HCT116 (cell line): ENCODE measurements at places on chromosomes 2 and 18. TPM values are rescaled to one million over a fixed set of nuclear protein-coding genes. Genes with fewer than 3 reads are reported as not detected.
A peak's percentile ranks its signal among the peaks of the same experiment; 100 is the strongest.

Gene PPIG
- total RNA-seq = 55.3 TPM

Gene ODC1
- 231 TPM for total RNA-seq

- no peak overlapping the region for H3K27ac ChIP-seq
- no peak for DNase-seq
- no peaks in the 10 kb centered on the region for H3K36me3 ChIP-seq
- H3K27me3 ChIP-seq = peaks cover 46% of the 10 kb centered on the region
Measured at GRCh38 chr2:127407661-127408003, 10.6 kb upstream of the PROC start.

DNA sequence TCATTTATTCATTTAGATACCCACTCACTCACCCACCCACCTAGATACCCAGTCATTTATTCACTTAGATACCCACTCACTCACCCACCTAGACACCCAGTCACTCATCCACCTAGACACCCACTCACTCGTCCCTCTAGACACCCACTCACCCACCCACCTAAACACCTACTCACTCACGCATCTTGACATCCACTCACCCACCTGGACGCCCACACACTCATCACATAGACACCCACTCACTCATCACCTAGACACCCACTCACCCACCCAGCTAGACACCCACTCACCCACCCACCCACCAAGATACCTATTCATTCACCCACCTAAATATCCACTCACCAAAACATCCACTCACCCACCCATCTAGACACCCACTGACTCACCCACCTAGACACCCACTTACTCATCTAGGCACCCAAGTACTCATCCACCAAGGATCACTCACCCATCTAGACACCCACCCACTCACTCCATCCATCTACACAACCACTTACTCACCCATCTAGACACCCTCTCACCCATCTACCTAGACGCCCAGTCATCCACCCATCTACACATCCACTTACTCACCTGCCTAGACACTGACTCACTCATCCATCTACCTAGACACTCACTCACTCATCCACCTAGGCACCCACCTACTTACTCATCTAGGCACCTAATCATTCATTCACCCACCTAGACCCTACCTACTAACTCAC is 723.7 kb upstream of the RAB6C start:
- no peaks in the 10 kb centered on the region for H3K27me3 ChIP-seq
- H3K36me3 ChIP-seq = no peaks in the 10 kb centered on the region
- H3K4me3 ChIP-seq = no peak overlapping the region
- no peak overlapping the region for H3K27ac ChIP-seq

- no peaks in the 10 kb centered on the region for H3K36me3 ChIP-seq
- no peaks in the 10 kb centered on the region for H3K4me1 ChIP-seq
- no peak overlapping the region for H3K4me3 ChIP-seq
- DNase-seq = no peak
Measured at GRCh38 chr2:175236930-175237329, 55.4 kb upstream of the ATP5MC3 start.

Gene MBOAT2
- total RNA-seq = 16.8 TPM

DNA sequence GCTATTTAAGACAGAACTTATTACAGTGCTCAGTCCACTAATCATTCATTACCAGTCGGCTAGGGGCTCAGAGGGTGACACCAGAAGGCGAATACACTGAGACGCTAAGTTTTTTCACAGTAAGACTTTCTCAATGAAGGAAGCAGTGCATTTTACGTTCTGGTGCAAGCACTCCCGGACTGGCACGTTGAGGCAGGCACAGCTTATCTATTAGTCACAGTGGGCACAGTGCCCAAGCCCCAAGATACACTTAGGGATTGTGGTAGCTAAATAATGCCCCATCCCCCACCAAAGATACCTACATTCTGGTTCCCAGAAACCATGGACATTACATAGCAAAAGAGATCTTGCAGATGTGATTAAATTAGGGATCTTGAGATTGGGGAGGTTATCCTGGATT is 32.6 kb upstream of the BCL11A start:
- H3K27ac ChIP-seq = no peak overlapping the region
- H3K27me3 ChIP-seq = peaks cover 3% of the 10 kb centered on the region; the same call in 1 of the 2 replicates
- H3K4me3 ChIP-seq = no peak overlapping the region

DNA sequence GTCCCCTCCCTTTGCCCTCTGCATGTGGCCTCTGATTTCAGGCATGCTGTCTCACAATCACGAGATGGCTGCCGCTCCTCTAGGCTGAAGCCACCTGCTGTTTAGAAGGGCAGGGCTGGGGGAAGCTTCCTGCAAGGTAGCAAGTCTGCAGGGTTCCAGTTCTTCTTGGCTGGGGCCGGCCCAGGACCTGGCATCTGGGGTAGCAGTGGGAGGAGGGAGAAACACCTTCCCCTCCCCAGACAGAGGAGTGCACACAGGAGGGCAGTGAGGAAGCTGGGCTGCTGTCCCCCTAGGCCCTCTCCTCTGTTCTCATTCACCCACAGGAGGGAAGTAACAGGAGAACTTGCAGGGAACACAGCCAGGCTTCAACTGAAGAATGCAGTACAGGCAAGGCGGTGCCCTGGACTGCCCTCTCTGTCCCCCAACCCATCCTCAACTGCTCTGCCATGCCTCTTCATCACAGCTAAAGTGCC is 345.9 kb upstream of the HS6ST1 start:
- H3K36me3 ChIP-seq = no peaks in the 10 kb centered on the region
- DNase-seq = no peak
- H3K4me3 ChIP-seq = no peak overlapping the region
- no peaks in the 10 kb centered on the region for H3K4me1 ChIP-seq

Gene C2orf69
- 21.6 TPM for total RNA-seq

GRCh38 chr2:39179974-39180960 is 59.4 kb upstream of the SOS1 start:
- DNase-seq = no peak
- no peaks in the 10 kb centered on the region for H3K27me3 ChIP-seq
- H3K4me1 ChIP-seq = no peaks in the 10 kb centered on the region
- H3K36me3 ChIP-seq = no peaks in the 10 kb centered on the region
- no peak overlapping the region for H3K4me3 ChIP-seq

DNA sequence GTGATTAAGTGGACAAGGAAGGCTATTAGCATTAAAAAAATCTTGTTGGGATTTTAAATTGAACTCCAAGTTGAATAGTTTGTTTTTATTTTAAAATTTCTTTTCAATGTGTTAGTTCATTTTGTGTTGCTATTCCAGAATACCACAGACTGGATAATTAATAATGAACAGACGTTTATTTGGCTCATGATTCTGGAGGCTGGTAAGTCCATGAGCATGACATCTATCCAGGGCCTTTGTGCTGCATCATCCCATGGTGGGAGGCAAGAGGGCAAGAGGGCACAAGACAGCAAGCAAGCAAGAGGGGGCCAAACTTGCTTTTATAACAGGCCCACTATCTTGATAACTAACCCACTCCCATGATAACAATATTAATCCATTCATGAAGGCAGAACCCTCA is 22.5 kb downstream of the CCDC85A start:
- H3K4me3 ChIP-seq = no peak overlapping the region
- H3K27ac ChIP-seq = no peak overlapping the region
- H3K4me1 ChIP-seq = no peaks in the 10 kb centered on the region
- no peak for DNase-seq
- H3K36me3 ChIP-seq = no peaks in the 10 kb centered on the region

DNA sequence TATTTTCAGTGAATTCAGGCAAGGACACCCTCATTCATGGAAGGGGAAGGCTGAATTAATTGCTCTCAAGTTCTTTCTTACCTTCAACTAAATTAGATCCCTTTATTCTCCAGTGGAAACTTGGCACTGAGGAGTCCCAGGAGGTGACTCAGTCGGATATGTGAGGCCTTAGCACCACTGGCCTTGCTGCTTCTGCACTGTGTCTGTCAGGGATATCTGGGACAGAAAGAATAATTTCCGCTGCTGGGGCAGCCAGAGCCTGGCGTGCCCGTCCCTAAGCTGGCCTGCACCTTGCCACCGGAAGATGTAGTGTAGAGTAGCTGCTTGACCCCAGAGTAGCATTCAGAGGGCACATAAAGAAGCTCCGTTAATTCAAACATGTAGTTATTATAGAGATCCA is 53.4 kb downstream of the LIMS1 start:
- H3K27me3 ChIP-seq = no peaks in the 10 kb centered on the region
- H3K4me3 ChIP-seq = no peak overlapping the region
- DNase-seq = no peak

Gene ANKRD39
- total RNA-seq = 24.2 TPM

- no peak for DNase-seq
- 0 out of 2 replicates have a peak, but pooled peaks cover 3% of the 10 kb centered on the region for H3K27me3 ChIP-seq
Measured at GRCh38 chr18:75422341-75422910, 5.1 kb downstream of the SMIM21 start.

- H3K27ac ChIP-seq = no peak overlapping the region
- H3K27me3 ChIP-seq = no peaks in the 10 kb centered on the region
- DNase-seq = no peak
Measured at GRCh38 chr2:101976891-101977290, 14.9 kb upstream of the IL1R2 start.

DNA sequence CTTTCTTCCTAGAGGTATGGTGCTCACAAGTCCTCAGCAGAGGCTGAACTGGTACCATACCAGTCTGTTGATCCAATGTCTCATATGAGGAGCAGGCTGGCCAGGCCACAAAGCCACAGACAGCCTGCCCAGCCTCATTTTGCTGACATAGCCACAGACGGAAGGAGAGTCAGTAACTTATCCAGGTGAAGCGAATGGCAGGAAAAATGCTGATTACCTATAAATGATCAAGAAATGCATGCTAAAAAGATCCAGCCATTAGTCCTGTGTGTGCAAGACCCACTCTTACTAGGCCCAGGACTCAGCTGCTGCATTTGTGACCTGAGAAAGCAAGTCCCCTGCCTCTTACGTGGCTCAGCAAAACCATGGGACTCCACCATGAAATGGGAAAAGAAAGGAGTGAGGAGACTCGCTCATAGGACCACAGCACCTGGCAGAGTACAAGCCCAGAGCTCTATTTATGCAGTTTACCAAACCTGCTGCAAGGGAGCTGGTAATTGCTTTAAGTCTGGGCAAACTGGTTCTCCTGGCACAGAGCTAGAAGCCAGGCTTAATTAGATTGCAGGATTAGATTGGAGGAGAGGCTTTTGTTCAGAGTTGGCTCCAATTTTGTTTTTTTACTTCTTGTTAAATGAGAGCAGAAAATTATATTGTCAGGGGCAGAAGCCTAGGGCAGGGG is 19.0 kb downstream of the RHOB start:
- no peak overlapping the region for H3K4me3 ChIP-seq
- no peak overlapping the region for H3K27ac ChIP-seq
- peaks cover 15% of the 10 kb centered on the region for H3K4me1 ChIP-seq
- no peaks in the 10 kb centered on the region for H3K36me3 ChIP-seq

Gene FBXO41
- 34.9 TPM for total RNA-seq

Gene WNT6
- total RNA-seq = 1.4 TPM

DNA sequence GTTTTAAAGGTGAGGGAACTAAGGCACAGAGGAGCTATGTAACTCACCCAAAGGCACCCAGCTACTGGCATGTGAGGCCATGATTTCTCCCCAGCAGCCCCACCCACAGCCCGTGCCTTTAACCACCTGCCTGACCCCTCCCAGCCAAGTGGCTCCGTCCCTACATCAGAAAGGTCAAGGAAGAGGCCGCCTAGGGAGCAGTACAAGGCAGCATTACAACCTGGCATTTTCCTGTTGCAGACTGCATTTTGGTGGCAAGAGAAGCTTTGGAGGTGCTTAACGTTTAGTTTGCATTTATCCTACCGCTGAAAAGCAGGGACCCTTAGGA is 17.5 kb downstream of the STEAP3 start:
- peak overlapping the region; percentile 85; the same call in 1 of the 2 replicates for H3K27ac ChIP-seq
- no peak for DNase-seq
- H3K4me1 ChIP-seq = peaks cover 26% of the 10 kb centered on the region
- no peaks in the 10 kb centered on the region; the same call in 1 of the 2 replicates for H3K36me3 ChIP-seq
